ENCODE measurements at places on chromosomes 2 and 18.

DNA sequence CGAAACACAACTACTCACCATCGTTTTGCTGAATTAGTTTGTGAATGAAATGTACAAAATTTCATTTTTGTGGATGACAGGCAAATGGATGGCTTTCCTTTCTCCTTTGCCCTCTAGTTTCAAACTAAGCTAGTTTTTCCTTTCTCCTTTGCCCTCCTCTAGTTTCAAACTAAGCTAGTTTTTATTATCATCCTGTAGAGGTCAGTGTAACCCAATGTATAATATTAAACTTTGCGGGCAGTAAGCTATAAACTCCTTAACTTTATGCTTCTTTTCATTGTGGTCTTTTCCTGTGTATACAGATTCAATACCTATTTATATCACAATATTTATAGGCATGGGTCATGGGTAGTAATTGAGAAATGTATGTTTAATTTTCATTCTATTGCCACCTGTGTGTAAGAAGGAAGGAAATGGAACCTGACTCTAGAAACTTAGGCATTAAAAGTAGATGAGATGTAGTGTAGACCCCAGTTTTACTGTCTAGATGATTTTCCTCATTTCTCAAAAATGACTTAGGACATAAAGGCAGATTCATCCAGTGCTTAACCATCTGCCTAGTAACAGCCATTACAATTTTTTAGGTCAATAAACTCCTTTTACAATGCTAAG, 58.1 kb downstream of the MAP3K19 start:
- no peak for DNase-seq

DNA sequence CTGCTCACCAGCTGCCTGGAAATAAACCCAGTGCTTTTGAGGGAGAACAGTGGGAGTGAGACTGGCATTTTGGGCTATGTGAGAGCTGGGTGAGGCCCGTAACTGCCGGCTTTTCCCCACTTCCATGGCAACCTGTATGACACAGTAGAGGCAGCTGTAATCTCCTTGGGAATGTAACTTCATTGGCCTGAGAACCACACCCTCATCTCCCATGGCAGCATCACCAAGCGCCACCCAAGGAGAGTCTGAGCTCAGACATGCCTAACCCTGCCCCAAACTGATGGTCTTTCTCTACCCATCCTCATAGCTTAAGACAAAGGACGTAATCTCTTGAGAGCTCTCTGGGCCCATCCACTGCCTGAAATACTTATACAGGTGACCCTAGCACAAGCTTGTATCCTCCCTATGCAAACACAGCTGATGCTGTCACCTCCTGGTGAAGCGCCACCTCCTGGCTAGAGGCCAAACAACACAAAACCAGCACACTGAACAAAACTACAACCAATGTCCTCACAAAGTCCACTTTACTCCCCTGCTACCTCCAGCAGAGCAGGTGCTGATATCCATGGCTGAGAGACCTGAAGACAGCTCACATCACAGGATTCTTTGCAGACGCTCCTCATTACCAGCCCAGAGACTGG, 763.4 kb upstream of the NRXN1 start:
- DNase-seq = no peak

GRCh38 chr18:22827216-22827615, 105.9 kb upstream of the RBBP8 start:
- DNase-seq = no peak

- DNase-seq = no peak
Measured at GRCh38 chr2:6008726-6009125, 316.5 kb downstream of the SOX11 start.

GRCh38 chr18:42011053-42011452, 56.0 kb downstream of the PIK3C3 start:
- no peak for DNase-seq

DNA sequence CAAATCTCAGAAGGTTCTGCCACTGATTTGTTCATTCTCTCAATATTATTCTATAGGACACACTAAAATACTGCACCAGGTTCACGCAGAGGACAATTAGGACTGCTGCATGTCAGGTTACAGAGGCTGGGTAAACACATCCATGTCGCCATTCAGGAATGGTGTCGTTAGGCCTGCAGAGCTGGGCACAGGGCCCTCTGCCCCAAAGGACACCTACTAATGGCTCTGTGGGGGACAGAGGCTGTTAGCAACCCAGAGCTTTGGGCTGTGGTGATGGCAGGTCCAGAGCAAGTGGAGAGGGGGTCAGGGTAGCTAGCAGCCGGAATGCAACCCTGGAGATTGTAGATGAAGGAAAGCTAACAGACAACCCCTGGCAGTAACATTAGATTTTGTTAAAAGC, 115.9 kb downstream of the TTC32 start:
- no peak for DNase-seq

- no peak for DNase-seq
Measured at GRCh38 chr2:85799215-85799956, 45.6 kb downstream of the ATOH8 start.

GRCh38 chr2:106138543-106139237, 55.4 kb downstream of the UXS1 start:
- DNase-seq = no peak

DNA sequence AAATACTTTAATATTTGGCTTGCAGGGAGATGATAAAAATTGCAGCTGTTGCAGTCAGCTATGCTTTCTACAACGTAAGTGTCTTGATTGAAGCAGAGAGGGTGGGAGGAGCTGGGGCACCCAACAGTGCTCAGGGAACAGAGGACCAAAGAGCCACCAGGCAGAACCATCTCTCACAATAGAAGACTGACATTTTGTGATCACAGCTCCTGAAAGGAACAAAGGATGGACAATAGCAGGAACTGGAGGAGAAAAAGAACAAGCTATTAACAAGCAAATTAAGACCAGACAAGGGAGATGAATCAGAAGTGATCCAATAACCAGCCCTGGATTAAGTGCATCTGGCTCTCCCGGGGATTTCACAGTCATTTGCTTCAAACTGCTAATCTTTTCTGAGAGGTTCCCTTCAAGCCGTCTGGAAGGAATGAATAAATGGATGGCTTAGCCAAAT, 65.7 kb upstream of the SMAD2 start:
- DNase-seq = no peak

DNA sequence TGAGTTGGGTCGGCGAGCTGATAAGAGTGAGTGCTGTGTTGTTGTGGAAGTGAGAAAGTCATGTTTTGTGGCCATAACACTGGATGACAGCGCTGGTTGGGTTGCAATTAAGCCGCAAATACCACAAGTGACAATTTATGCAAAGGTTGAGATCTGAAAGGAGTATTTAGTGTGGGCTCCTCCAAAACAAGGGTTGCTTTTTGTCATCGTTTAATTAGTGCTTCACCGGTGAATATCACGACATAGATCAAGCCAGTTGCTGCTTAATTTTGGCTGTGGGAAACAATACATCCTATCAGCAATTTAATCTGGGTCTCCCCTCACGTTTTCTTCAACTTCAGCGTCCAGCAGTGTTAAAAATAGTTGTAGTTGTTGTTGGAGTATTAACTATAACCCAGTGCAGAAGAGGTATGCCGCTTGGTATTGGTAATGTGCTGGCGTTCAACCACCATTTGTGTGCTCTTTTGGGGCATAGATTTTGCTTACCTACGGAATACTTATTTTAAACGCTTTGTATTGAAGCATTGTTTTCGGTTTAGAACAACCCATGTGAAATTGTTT, 662 bp downstream of the ACVR2A start:
- DNase-seq = peak; percentile 47

- peak; percentile 36 for DNase-seq
Measured at GRCh38 chr2:119823734-119824334, 64.1 kb downstream of the PTPN4 start.

GRCh38 chr2:102891296-102891695, 129.5 kb downstream of the TMEM182 start:
- no peak for DNase-seq

GRCh38 chr2:210376694-210377093, 61.7 kb upstream of the MYL1 start:
- DNase-seq = no peak

DNA sequence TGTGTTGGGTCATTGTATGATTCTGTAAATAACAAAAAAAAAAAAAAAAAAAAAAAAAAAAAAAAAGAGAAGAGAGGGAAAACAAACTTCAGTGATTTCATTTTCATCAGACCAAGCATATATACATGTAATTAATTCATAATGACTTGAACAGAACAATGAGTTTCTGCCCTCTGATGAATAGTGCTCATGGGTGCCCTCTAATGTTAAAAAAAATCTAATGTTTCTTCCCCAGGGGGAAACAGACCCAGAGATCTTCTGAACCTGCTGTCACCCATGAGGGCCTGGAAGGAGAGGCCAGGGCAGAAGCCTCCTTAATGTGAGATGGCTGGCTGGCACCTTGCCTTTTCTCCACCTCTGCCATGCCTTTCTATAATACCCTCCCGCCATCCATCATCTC, 289.2 kb downstream of the ZNF521 start:
- DNase-seq = no peak

DNA sequence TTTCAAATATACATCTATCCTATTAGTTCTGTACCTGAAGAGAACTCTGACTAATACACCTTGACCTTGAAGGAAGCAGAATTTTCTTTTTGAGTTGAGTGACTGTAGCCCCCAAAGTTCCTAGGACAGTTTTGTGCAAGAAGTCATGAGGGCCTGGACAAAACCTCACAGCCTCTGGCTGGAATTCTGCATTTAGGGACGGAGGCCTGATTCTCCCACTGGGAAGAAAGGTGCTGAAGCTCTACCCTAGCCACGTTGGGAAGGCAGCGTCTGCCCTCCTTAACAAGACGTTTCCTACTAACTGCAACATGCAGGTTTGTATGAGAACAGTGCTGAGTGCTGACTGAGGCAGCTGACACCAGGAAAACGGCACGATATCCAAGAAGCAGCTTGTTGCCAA, 74.4 kb upstream of the ZCCHC2 start:
- no peak for DNase-seq

GRCh38 chr18:62368100-62368499, 43.0 kb downstream of the TNFRSF11A start:
- DNase-seq = no peak

GRCh38 chr2:190718652-190719526, 70.0 kb downstream of the NAB1 start:
- no peak for DNase-seq

DNA sequence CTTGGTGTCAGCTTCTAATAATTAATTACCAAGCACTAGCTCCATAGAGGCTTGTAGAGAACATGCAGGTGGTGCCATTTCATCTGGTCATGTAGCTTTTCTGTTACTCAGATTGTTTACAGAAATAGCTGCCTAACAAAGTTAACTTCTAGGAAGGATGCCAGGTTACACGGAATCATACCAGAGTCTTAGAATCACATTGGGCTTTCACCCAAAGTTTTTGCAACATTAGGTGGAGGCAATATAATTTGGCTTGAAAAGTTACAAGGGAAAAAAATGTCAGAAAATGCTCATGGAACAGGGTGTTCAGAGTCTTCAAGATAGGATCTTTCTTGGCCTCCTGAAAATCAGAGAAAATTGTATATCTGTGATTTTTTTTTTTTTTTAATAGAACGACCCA, 135.6 kb downstream of the ARHGAP15 start:
- DNase-seq = no peak

DNA sequence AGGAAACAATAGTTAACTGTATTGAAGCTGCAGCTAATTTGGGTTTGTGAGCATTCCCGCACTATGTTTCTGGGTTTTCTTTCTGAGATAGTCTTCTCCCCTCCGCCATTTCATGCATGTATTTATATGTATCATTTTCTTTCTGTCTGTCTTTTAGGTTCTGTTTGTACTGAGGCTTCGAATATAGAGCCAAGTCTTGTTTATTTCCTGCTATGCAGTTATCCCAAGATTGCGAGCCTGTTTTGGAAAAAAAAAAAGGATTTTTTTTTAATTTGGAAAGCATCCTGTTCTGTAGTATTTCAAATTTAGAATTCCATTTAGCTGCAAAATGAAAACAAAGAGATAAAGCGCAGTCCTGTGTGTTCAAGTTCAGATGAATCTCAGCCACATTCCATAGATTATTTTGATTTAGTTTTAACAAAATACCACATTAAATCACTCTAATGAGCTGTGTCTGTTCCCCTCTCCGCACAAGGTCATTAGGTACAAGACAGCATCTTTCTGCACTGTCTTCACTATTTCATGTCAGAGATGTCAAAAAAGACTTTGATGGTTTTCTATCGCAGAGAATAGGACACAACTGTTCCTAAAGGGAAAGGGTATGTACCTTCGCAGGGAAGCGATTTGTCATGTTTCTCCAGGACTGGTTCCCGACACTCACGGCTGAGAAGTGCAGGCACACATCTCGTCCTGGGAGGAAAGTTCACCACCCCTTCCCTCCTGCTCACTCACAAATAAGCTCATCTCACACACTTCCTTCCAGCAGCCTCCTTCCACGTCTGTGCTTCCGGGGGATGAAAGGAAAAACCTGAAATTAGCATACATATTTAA, 443.4 kb downstream of the ZNF516 start:
- no peak for DNase-seq

GRCh38 chr2:127377262-127377661, 10.5 kb downstream of the MAP3K2 start:
- no peak for DNase-seq

- peak; percentile 63 for DNase-seq
Measured at GRCh38 chr2:23384551-23385343, at the start of gene KLHL29. Gene KLHL29 (plus strand): TSS chr2:23385179. CDS start chr2:23562197, 177,018 bp downstream.

GRCh38 chr2:72325592-72326422, 178.1 kb upstream of the CYP26B1 start:
- DNase-seq = no peak

GRCh38 chr2:38274286-38275276, 102.5 kb downstream of the ATL2 start:
- DNase-seq = peak; percentile 42

DNA sequence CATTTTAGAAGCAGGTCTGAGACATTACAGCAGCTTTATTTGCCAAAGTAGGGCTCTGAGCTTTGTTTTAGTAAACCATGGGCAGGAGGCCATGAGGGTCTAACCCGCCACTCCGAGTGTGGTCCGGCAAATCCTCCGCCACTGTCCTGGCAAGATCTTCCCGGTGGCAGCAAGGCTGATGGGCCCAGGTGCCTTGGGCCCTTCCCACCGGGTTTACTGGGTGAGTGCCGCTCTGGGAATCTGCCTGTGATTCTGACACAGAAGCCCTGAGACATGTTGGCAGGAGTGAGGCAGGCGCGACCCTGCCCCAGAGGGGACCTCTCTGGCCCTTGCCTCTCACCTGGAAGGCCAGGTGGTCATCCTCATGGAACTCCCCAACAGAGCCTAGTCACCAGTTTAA, 29.9 kb downstream of the MTERF4 start:
- DNase-seq = no peak

DNA sequence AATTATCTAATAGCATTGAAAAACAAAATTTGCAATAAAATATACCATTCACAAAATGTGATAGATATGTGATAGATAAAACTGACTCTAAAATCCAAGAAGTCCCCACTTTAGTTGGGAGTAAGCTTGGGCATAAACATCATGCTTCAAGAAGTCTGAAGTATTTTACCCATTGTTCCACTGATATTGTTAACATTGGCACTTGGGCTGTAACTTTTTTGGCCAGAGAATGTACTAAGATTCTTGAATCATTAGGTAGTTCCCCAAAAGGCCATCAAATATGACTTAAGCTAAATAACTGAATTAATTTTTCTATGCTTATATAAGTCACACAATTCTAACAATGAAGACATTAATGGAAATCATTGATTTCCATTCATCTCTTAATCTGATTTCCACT, 413.6 kb downstream of the CDH2 start:
- DNase-seq = no peak

- no peak for DNase-seq
Measured at GRCh38 chr2:121478996-121479745, 51.5 kb upstream of the RNU4ATAC start.

GRCh38 chr2:163906410-163906809, 170.6 kb upstream of the FIGN start:
- no peak for DNase-seq
